ENCODE measurements at places on chromosomes 1 and 21. TPM values are rescaled to one million over a fixed set of nuclear protein-coding genes. Genes with fewer than 3 reads are reported as not detected.

DNA sequence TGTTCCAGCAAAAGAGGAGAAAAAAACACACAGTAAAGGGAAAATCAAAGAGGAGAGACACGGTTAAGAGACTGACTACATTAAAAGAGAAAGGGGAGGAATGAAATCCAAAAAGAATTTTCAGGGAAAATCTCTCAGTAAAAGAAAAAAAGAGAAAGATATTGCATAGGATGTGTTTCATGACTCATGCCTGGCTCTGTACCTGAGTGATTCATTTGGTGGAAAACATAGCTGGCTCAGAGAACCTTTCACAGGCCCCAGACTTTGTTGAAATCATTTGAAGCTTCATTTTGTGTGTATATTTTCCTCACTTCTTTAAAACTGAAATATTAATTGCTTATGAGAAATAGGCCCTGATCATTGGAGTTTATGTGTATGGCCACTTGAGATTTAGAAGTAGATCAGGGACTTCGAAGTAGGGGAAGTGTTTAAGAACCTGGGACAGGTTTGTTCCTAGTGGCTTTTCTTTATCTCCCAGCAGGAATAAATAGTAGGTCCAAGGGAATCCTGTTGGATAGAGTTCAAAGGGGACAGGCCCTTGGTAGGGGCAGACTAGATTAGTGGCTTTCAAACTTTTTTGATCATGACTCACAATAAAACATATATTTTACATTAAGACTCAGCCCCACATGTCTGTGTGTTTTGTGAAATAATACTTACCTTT, 239.1 kb upstream of the SGIP1 start:
- DNase-seq: peak; percentile 41

DNA sequence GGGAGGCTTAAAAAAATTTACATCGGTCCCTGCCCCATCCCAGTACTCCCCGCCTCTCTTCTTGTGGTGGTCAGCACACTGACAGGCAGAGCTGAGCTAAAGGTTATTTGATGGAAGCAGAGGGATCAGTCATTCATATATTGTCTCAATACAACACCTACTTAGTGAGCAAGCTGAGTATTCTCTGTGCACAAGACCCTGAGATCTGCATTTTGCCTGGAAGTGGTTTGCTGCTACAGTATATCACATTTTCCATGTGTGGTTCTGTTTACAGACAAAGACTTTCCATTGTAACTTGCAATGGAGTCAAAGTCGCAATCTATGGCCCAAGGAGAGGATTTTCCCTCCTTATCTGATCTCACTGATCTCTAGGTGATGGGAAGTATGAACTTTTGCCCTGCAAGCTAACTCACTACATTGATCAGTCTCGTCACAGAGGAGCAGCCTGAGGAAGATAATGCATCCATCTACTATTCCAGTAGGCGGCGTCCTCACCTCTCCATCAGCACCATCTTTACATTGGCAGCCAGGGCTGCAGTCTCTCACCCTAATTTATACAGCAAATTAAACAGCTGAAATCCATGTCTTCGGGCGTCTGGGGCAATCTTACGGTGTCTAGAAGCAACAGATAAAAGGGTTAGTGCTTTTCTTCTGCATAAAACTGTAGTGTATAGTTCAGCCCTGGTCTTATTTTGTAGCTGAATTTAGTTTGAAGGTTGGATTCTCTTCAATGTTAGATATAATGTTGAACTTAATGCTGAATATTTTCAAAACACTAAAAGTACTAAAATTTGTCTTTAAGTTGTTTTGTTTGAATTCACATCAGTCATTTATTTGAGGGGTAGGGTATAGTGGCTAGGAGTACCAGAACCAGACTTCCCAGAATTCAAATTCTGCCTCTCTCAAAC, 3.2 kb upstream of the TRAF5 start:
- peak; percentile 44 for DNase-seq

GRCh38 chr1:238642231-238642630, 744.1 kb upstream of the CHRM3 start:
- DNase-seq: peak; percentile 64

GRCh38 chr1:113125517-113125916, 52.5 kb downstream of the LRIG2 start:
- no peak for DNase-seq

OLIG2 gene
- not detected for total RNA-seq
